WERI-Rb-1 (cell line): ENCODE measurements at places on chromosomes 2 and 18.

- DNase-seq: no peak
Measured at GRCh38 chr18:76318607-76319006, 176.4 kb downstream of the ZNF516 start.

- DNase-seq: no peak
Measured at GRCh38 chr2:40415391-40415790, 36.5 kb downstream of the SLC8A1 start.

DNA sequence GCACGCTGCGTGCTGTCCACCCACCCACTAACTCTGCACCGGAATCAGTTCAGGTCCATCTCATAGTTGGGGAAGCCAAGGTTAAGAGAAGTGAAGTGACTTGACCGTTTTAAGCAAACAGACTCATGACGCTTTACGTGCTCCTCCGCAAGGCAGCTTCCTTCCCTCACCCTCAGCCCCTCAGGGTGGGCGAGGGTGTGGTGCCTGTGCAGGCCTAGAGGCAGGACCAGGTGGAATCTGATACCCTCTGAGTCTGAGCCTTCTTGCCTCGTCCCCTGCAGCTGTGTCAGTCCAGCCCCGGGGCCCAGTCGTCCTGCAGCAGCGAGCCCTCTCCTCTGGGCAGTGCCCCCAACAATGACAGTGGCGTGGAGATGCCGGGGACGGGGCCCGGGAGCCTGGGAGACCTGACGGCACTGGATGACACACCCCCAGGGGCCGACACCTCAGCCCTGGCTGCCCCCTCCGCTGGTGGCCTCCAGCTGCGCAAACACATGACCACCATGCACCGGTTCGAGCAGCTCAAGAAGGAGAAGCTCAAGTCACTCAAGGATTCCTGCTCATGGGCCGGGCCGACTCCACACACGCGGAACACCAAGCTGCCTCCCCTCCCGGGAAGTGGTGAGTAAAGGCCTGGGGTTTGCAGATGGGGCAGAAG is 250.5 kb downstream of the GLI2 start:
- no peak for DNase-seq

DNA sequence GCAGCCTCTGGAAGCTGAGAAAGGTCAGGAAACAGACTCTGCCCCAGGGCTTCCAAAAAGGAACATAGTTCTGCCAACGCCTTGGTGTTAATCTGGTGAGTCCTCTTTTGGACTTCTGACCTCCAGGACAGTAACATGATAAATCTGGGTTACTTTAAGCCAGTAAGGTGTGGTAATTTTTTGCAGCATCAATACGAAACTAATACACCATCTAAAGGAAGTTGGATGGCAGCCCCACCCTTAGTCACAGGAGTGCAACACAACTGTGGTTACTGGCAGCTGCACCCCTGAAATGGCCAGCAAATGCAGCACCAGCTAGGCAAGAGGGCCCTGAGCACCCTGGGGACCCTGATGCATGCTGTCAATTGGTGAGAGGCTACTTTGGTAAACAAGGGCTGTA is 25.8 kb downstream of the CREG2 start:
- DNase-seq: no peak

DNA sequence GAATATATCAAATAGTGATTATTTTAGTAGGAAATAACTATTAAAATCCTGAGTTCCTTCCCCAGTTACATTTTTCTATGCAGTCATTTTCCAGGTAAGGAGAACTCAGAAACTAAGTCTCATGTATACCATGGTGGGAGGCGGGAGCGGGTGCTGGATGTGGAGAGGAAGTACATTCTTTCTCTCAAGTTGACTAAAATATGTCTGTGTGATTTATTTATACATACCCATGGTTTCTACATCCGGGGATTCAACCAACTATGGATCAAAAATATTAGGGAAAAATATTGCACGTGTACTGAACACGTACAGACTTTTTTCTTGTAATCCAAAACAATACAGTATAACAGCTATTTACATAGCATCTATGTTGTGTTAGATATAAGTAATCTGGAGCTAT is 6.8 kb downstream of the ZCCHC2 start:
- no peak for DNase-seq

- DNase-seq: no peak
Measured at GRCh38 chr2:148503516-148503915, 141.0 kb upstream of the EPC2 start.

DNA sequence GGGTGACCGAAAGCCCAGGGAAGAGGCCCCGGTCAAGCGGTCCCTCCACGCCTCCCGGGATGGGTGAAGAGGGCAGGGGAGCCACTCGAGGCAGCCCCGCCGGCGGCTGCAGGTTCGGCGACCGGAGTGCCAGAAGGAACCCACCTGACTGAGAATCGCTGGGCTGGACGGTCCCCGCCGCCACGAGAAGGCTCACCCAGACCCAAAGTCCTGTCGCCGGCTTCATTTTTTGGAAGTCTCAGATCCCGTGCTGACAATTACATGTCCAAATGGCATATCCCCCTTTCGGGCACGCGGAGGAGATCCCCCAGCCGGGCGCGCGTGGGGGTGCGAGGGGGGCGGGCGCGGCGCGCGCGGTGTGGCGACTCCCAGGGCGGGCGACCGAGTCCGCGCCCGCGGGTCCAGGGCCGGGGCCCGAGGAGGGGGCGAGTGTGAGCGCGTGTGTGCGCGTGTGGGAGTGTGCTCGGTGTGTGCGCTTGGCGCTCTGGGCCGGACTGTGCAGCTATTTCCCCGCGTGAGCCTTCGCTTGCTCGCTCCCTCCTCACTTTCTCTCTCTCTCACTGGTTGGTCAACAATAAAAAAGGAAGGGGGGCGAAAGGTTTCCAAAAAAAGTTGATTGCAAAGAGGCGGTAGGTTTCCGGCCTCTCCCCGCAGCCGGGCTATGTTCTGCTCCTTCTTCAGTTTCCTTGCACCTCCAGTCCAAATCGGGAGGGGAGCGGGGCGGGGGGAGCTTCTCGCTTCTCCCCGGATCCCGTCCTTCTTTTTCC is at the start of gene ERBB4:
TSS of gene ERBB4 (minus strand) at position 498 of the 767 bp plus-strand sequence. CDS start at position 226, 272 bp downstream.
- DNase-seq: peak; percentile 8

- no peak for DNase-seq
Measured at GRCh38 chr2:144914113-144914512, 394.2 kb upstream of the ZEB2 start.

DNA sequence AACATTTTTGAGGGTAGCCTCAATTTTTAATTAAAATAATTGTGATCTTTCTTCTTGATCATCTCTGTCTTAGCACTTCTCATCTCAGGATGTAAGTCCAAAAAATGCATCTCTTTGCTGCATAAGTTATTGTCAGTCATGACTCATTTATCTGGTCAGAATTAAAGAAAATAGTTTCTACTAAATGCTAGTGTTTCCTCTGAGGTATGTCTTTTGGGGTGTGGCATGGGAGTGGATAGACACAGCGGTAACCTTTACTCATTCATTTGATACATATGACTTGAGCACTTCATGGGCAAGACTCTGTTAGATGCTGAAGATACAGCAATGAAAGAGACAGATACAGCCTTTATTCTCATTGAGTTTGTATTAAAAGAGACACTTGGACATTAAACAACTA is 284.7 kb downstream of the IRS1 start:
- DNase-seq: no peak

DNA sequence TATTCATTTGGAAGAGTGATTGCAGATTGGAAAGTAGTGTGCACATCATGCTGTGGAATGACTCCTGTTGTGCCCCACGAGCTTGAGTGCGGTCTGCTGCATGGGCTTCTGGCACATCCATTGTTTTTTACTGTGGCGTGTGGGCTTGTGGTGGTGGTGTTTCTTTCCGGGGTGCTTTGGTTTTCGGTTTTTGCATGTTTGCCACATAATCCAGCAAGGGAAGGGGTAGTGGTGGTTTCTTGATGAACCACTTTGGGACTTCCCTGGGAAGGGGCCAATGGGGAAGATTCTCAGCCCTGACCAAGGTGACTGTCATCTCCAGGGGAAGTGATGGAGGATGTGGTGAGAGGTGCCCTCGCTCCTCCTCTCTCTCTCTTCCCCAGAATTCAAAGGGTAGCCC is 57.0 kb downstream of the COA5 start:
- no peak for DNase-seq

DNA sequence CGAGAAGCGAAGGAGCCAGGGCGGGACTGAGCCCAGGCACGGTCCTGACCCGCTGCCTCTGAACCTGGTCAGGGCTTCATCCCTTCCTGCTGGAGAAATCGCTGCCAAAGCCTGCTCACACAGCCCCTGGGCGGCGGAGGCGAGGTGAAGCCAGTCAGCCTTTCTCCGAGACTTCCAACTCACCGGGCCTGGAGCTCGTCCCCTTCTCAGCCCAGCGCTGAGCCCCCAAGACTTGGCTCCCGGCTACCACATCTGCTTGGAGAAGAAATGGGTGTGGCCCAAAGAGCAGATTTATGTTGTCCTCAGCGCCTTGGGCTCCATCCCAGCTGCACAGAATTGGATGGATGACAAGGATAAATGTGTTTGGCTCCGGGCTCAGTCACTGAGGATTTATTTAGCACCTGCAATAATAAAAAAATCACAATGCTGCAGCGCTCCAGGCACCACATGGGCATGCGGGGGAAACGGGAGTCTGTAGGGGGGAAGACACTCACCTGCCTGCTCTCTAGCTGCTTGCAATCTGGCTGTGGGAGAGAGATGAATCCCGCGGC is 64.9 kb downstream of the ACTR2 start:
- no peak for DNase-seq

DNA sequence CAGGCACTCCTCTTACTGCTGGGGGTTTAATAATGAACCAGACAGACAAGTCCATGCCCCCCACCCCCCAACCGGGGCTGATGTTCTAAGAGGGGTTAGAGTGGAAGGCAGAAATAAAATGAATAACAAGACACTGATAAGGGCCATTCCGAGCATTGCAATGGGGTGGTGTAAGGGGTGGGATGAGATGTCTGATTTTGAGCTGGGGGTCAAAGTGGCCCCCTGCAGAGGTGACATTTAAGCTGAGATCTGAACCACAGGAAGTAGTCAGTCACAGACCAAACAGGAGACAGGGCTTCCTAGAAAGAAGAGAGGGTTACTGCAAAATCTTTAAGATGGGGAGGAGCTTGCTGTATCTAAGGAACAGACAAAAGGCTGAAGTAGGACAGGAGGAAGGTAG is 180.6 kb upstream of the SH3BP4 start:
- no peak for DNase-seq

DNA sequence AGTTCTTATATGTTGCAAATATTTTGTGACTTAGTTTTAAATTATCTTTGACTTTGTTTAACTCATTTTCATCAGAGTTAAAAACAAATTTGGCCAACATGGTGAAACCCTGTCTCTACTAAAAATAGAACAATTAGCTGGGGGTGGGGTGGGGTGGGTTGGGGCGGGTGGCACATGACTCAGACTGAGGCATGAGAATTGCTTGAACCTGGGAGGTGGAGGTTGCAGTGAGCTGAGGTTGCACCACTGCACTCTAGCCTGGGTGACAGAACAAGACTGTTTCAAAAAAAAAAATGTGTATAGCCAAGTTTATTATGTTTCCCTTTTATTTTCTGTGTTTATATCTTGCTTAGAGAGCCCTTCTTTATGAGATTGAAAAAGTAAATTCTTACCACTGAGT is 14.2 kb upstream of the LIPG start:
- DNase-seq: no peak

DNA sequence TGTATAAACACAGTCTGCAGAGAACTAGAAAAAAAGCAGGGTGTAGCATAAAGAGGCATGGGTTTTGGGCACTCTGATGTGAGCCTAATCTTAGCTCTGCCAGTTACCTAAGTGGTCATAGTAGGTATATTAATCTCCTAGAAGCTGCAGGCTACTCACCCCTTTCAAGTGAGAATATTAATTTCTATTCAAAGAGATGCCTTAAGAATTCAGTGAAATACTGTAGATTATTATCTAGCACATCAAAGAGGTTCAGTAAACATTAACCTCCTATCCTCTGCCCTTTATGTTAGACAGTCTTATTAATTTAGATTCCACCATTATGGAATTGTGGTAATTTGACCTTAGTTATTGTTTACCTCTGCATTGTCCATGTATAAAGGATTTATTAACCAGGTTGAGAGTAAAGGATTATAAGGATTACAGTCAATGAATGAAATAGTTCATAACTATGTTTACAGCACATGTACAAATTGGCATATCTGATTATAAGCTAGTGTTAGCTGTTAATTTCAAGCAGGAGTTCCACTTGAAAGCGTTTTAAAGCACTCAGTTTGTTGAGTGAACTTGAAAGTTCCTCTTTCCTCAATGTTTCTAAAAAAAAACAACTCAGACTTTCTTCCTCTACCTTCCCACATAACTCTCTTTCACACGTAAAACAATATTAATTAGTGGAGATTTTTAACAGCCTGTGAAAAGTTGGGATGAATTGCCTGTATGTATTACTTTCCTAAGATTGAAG is 150.6 kb upstream of the EPC2 start:
- DNase-seq: no peak

DNA sequence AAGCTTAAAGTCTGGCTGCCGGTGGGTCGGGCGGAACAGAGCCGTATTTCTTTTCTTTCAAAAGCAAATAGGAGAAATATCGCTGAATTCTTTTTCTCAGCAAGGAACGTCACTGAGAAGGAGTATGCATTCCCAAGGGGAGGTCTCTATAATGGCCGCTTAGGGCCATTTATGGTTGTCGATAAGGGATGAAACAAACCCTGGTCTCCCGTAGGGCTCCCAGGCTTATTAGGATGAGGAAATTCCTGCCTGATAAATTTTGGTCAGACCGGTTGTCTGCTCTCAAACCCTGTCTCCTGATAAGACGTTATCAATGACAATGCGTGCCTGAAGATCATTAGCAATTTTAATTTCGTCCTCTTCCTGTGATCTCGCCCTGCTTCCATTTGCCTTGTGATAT is 227.7 kb upstream of the ZEB2 start:
- no peak for DNase-seq

- no peak for DNase-seq
Measured at GRCh38 chr2:225466891-225467604, 67.5 kb downstream of the NYAP2 start.

DNA sequence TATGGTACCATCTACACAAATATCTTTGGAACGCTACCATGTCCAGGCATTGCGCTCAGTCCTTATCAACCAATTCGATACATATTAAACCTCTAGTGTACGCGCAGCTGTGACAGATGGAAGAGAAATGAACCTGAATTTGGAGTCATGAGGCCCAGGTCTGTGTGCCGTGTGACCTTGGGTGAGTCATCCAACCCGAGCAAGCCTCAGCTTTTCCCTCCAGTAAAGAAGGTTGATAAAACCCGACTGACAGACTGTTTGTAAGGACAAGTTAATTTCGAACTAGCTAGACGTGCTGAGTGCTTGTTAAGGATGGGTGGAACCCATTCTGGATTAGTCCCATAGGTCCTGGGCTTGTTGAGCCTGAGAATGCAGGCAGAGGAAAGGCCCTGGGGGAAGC is 28.2 kb downstream of the GREB1 start:
- DNase-seq: no peak

DNA sequence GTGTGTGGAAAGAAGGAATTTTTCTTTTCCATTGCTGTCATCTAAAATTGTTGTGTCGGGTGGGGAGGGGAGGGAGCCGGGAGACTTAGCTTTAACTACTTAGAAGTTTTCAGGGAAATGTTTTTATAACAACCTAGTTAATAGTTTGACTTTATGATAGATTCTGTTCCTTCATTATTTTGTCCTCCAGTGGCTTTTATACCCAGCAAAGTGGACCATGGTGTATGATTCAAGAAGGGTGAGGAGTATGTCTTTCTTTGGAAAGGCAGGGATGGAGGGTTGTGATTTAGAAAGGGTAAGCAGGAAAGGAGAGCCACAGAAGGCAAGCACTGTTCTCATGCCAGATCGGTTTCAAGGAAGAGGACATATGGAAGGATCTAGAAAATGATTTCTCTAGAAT is 261.8 kb downstream of the NEDD4L start:
- DNase-seq: no peak

GRCh38 chr2:88615822-88616221 is 11.4 kb downstream of the EIF2AK3 start:
- DNase-seq: no peak

- no peak for DNase-seq
Measured at GRCh38 chr2:143255899-143256298, 126.7 kb downstream of the ARHGAP15 start.

GRCh38 chr18:64253222-64253621 is 104.3 kb upstream of the LINC00305 start:
- DNase-seq: no peak
